ENCODE measurements at places on chromosomes 5 and 9. TPM values are rescaled to one million over a fixed set of nuclear protein-coding genes. Genes with fewer than 3 reads are reported as not detected.

TAF11L12 gene
- not detected for total RNA-seq

COL27A1 gene
- total RNA-seq, result 0.30 TPM

PCA3 gene
- not detected for total RNA-seq

ZNF782 gene
- 4.9 TPM for total RNA-seq

ST6GALNAC4 gene
- total RNA-seq, result 71.4 TPM

CARD9 gene
- total RNA-seq, result 0.50 TPM

BTNL8 gene
- not detected for total RNA-seq

SLC1A3 gene
- not detected for total RNA-seq

PIP5K1B gene
- total RNA-seq, result 0.85 TPM

GABBR2 gene
- not detected for total RNA-seq

RFESD gene
- 3.3 TPM for total RNA-seq

FIBCD1 gene
- not detected for total RNA-seq

GNA14 gene
- not detected for total RNA-seq

PCDHA9 gene
- not detected for total RNA-seq

SLC25A51 gene
- 28.3 TPM for total RNA-seq

RHOBTB3 gene
- 0.35 TPM for total RNA-seq

HARS2 gene
- 30.7 TPM for total RNA-seq

APBA1 gene
- total RNA-seq, result 3.6 TPM

GABRA6 gene
- not detected for total RNA-seq

STK10 gene
- 223 TPM for total RNA-seq

CORO2A gene
- 11.5 TPM for total RNA-seq

MTX3 gene
- total RNA-seq, result 39.8 TPM

NR5A1 gene
- total RNA-seq, result not detected

IRGM gene
- 3.8 TPM for total RNA-seq

FBN2 gene
- not detected for total RNA-seq
